ENCODE measurements at places on chromosomes 12 and 14.

DNA sequence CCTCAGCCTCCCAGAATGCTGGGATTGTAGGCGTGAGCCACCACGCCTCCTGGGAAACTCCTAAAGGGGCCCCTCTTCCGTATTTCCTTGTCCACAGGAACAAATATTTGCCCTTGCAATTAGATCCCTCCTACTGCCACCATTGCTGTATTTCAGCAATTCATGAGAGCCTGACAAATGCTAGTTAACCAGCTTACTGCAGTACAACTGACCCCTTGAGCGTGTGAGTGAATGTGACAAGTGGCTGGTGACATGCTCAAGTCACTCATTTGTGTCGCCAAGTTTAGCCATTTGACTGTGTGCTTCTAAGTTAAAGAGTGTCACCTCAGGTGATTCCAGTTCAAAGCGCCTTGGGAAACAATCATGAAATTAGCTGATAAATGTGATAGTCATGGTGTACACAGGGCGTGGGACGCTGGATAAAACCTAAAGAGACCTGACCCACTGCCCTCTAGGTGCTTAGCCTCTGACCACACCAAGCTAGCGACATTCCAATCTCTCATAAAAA lies 56.1 kb upstream of the MAP1LC3B2 start:
- no peak for DNase-seq

DNA sequence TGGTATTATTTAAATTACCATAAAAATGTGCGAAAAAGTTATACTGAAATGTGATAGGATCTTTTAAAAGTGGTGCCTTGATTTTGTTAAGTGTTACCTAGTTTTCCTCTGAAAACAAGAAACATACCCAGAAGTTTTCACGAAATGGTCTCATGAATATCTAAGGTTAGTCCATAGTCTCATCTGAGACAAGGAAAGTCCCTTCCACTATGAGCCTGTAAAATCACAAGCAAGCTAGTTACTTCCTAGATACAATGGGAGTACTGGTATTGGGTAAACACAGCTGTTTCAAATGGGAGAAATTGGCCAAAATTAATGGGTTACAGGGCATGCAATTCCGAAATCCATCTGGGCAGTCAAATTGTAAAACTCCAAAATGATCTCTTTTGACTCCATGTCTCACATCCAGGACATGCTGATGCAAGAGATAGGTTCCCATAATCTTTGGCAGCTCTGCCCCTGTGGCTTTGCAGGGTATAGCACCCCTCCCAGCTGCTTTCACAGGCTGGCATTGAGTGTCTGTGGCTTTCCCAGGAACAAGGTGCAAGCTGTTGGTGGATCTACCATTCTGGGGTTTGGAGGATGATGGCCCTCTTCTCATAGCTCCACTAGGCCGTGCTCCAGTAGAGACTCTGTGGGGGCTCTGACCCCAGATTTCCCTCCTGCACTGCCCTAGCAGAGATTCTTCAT lies 271.4 kb downstream of the NAV3 start:
- DNase-seq: no peak

GRCh38 chr14:33432407-33433023 lies 493.8 kb downstream of the NPAS3 start:
- DNase-seq: peak; percentile 7

- no peak for DNase-seq
Measured at GRCh38 chr14:39446131-39446744, 14.0 kb upstream of the FBXO33 start.

DNA sequence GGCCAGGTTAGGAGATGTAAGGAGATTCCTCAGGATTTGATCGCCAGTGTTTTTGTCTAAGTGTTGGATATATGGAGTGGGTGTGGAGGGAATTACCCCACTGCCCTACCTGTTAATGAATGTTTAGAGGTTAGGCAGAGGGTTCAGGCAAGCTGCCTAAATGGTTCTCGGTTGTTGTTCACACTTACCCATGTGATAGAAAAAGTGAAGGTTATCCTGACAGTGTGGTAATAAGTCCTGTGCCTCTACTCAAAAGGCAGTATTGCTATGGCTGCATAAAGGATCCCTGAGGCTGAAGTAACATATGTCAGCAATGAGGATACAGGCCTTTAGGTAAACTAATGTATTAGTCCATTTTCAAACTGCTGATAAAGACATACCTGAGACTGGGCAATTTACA lies 112.0 kb downstream of the GPHN start:
- no peak for DNase-seq

GRCh38 chr12:93601591-93601990 lies 29.1 kb downstream of the SOCS2 start:
- no peak for DNase-seq

GRCh38 chr12:72793796-72794195 lies 521.6 kb downstream of the TRHDE start:
- DNase-seq: no peak
